NCI-H446 treated with DMSO at 0.1 percent for 48 hours (cell line): ENCODE measurements at places on chromosomes 16 and 17.

GRCh38 chr17:62802561-62803205, 5.4 kb downstream of the MARCHF10 start:
- no peak for DNase-seq

GRCh38 chr17:82105882-82106687, 8.0 kb upstream of the FASN start:
- DNase-seq, result no peak

DNA sequence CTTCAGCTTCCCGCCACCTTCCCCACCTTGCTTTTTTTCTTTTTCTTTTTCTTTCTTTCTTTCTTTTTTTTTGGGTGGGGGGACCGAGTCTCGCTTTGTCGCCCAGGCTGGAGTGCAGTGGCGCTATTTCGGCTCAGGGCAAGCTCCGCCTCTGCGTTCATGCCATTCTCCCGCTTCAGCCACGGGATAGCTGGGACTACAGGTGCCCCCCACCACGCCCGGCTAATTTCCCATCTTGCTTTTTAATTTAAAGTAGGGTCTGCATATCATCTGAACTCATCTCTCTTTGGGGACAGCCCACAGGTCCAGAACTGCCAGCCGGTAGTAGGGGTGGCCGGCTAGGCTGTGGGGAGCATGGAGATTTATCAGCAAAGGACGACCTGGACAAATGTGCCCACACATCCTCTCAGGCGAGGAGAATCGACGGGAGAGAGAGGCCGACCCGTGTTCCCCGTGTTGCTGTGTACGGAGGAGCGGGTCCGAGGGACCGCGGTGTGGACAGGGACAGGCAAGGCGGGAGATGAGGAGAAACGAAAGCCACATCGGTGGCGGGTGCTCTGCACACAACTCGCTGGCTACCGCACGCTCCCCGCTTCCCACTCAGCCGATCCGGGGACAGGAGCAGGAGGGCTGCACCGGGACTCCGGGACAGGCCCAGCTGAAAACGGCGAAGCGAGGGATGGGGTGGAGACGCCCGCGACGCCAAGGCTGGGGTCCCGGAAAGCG, 2.4 kb downstream of the MT1M start:
- no peak for DNase-seq

DNA sequence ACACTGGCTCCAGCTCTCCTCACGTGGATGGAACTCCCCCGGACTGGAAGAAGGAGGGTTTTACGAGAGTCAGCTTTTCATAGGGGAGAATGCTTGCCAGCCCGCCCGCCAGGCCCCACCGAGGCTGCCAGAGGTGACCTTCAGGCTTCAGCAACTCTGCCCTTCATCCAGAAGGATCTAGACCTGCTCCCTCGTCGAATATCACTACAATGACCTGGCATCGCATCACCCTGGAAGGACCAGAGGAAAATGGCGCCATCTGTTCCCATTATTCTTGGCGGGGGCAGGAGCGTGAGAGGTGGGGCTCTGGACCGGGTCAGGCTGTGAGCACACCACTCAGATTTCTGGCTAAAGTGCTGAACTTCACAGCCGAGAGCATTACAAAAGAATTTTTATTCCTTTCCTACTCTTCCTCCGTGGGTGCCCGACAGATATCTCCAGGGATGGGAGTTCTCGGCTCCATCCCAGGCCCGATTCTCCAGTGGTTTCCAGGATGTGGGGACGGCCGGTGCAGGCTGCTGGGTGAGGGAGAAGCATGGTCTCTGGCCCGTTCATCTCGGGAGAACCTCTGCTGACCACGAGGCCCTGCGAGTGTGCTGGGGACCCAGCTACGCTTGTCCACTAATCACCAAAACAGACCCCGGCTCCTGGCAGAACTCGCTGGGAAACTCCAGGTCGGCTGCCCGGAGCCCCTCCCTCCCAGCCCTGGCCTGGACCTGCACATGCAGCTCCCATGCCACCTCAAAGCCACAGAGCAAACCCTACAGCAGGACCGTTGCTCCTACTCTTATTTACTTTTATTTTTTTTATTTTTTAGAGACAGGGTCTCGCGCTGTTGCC, 36.8 kb upstream of the ZNF469 start:
- no peak for DNase-seq

DNA sequence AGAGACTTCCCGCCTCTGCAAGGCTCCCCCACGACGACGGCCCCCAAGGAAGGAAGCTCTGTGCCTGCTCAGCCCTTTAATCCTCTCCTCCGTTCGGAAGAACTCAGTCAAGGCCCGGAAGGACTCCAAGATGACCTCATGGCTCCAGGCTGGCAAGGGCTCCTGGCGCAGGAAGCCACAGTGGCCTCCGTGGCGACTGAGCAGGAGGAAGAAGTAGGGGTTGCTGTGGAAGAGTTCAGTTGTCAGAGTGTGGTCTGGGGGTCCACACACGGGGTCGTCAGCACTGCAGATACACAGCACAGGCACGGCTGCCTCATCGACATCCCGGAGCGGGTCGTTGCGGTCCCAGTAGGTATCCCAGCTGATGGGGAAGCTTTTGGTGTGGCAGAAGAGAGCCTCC, 4.2 kb downstream of the ABHD15 start:
- DNase-seq, result no peak

DNA sequence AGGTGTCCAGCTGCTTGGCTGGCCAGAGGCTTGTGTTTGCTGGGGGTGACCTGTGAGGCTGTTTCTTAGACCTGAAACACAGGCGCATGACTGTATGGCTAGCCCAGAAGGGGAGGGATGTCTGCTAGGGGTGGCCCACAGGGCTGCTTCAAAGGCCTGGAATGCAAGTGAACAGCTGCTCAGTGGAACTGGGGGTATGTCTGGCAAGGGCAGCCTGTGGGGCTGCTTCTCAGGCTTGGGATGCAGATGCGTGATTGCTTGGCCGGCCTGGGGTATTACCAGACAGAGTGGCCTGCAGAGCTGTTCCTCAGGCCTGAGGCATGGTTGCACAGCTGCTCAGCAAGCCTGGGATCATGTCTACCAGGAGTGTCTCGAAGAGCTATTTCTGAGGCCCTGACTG, 20.5 kb downstream of the TANC2 start:
- DNase-seq, result no peak

- peak; percentile 42 for DNase-seq
These were observed 2339.5 kb downstream of the TP53TG3F start for GRCh38 chr16:35798885-35799426.

DNA sequence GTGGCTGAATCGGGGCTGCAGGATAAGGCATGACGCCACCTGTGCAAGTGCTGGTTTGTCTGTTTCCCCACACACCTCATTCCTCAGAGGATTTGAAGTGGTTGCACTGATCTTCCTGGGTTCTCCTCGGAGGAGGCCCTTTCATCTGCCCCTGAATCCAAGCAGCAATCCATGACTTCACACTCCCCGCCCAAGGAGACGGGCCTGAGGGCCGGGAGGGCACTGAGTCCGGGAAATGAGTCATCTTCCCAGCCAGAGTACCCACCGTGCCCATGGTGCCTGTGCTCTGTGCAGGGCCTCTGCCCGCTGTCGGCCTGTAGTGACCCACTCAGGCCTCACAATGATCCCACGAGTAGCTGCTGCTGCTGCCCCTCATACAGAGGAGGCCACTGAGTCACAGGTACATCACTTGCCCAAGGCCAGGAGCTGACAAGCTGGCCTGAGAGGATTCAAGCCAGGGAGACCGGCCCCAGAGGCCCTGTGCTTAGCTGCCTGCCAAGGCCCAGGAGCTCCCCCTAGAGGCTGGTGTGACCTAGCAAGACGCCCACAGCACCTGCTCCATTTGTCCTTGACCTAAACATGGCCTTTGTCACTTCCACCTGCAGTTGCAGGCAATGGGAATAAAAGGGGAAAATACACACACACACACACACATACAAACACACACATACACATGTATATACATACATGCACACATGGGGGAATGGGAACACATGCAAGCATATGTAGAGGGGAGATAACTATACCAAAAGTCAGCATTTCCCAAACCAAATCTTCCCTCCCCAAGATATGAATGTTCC, 240.0 kb downstream of the C16orf95 start:
- DNase-seq, result no peak

DNA sequence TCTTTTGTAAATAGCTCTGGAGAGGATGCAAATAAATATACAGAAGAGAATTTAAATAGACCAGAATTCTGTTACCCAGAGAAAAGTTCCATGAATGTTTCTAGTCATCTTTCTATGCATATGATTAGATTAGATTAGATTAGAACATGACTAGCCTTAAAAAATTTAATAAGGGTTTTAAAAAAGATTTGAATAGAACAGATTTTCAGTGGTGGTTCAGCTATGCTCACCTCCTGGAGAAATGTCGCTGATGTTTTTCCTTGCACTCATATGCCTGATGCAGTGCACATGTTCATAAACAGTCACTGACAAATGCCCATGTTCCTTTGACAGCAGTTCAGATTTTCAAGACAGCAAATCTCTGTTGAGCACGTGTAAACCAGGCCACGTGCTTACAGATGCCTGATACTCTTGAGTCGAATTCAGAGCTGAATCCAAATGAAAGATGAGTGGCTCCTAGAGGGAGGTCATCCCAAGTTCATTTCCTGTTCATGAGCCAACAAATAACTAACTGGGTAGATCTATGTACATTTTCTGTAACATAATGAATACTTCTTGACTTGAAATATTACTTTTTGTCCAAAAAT, 19.9 kb upstream of the RAB11FIP4 start:
- DNase-seq, result no peak
